IPS DF 6.9 (cell line): ENCODE measurements at places on chromosomes 3 and 15.

GRCh38 chr3:12345141-12345561 lies 56.3 kb downstream of the PPARG start:
- no peak overlapping the region for H3K4me3 ChIP-seq
- H3K4me1 ChIP-seq, result no peaks in the 10 kb centered on the region
- no peaks in the 10 kb centered on the region for H3K36me3 ChIP-seq

GRCh38 chr3:150691414-150692040 lies 12.2 kb downstream of the ERICH6 start:
- H3K4me1 ChIP-seq, result no peaks in the 10 kb centered on the region
- no peaks in the 10 kb centered on the region for H3K36me3 ChIP-seq
- no peak for DNase-seq
- H3K27me3 ChIP-seq, result no peaks in the 10 kb centered on the region
- H3K4me3 ChIP-seq, result no peak overlapping the region

DNA sequence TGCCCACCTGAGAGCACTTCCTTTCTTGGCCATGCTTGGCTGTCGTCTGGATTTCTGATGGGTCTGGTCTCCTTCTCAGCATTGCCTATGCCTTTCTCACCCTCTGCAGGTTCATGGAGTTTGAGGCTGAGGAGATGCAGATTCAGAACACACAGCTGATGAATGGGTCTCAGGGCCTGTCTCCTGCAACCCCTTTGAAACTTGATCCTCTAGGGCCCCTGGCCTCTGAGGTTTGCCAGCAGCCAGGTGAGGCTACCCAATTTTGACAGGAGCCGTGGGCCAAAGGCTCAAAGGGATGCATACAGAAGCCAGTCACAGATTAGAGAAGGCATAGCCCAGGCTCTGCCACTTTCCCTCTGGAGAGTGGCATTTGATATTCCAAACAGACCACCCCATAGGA lies 10.5 kb downstream of the NUTM1 start:
- H3K4me1 ChIP-seq, result no peaks in the 10 kb centered on the region
- H3K27me3 ChIP-seq, result no peaks in the 10 kb centered on the region
- H3K36me3 ChIP-seq, result peaks cover 3% of the 10 kb centered on the region
- DNase-seq, result no peak

DNA sequence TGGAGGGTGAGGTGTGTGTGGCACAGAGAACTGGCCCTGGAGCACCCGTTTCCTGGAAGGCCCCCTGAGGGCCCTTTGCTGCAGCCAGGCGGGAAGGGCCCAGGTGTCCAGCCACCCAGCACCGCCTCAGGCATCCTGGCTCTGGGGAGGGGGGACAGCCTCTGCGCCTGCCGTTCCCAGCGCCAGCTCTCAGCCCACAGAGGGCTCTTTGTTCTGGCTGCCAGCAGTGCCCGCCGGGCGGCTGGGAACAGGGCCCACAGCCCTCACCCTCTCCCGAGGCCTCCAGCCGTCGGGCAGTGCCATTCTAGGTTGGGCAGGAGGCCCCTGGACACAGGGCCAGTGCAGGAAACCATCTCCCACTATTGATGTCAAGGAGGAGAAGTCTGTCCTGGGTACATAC lies 8.3 kb downstream of the SLC38A3 start:
- no peaks in the 10 kb centered on the region for H3K27me3 ChIP-seq
- H3K4me1 ChIP-seq, result peaks cover 2% of the 10 kb centered on the region; the same call in 1 of the 2 replicates
- no peak overlapping the region for H3K27ac ChIP-seq

DNA sequence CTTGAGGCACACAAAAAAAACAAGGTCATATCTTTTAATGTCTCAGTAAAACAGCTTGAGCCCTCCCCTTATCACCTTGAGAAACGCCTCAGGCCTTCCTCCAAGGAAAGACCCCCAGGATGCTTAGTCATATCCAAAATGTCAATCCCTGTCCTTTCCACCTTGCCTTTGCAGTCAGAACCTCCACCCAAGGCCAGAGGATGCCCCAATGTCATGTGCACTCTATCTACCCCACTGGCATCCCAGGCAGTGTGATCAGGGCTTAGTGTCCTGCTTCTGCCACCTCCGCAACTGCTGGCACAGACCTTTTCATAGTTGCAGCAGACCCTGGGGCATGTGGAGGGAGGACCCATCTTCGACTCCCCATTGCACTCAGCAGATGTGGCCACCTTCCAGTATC lies 268.0 kb upstream of the LRRFIP2 start:
- H3K4me3 ChIP-seq, result no peak overlapping the region
- DNase-seq, result no peak
- H3K27ac ChIP-seq, result no peak overlapping the region
- no peaks in the 10 kb centered on the region for H3K4me1 ChIP-seq
- no peaks in the 10 kb centered on the region for H3K36me3 ChIP-seq

GRCh38 chr3:54099381-54099780 lies 23.0 kb upstream of the CACNA2D3 start:
- no peaks in the 10 kb centered on the region for H3K27me3 ChIP-seq
- no peak overlapping the region for H3K27ac ChIP-seq
- no peak overlapping the region for H3K4me3 ChIP-seq
- H3K36me3 ChIP-seq, result no peaks in the 10 kb centered on the region
- no peak for DNase-seq
